ENCODE measurements at places on chromosomes 12 and 14.

GRCh38 chr12:132153501-132154340 is 9.5 kb downstream of the NOC4L start:
- DNase-seq: peak; percentile 81

DNA sequence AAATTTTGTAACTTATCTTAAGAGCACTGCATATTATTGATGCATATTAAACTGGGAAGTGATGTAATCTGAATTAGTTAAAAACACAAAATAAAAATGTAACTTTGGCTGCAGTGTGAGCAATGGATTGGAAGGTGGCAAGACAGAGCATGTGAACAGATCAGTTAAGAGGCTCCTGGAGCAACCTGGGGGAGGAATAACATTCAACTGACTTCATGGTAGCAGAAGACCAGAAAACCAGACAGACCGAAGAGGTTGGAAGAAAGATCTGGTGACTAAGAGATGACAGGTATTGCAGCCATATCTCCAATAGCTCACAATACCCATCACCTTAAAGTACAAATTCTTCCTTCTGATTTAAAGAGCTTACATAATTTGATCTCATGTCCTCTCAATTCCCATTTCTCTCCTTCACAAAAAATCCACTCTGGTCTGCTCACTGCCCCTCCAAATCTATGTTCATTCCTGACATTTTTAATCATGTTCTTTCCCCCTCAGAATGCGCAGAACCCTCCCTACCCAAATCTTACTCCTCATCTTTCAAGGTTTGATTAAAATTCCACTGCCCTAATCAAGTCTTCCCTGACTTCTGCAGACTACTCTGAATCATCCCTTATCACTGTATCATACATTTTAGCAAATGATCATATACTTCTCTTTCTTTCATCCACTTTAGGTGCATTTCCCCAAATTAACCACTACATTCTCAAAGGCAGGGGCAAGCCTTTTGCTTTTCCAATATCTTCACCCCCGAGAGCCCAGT is 51.5 kb downstream of the DUSP16 start:
- no peak for DNase-seq

- DNase-seq: no peak
Observed at GRCh38 chr12:64631197-64631596, 20.9 kb downstream of the RASSF3 start.

DNA sequence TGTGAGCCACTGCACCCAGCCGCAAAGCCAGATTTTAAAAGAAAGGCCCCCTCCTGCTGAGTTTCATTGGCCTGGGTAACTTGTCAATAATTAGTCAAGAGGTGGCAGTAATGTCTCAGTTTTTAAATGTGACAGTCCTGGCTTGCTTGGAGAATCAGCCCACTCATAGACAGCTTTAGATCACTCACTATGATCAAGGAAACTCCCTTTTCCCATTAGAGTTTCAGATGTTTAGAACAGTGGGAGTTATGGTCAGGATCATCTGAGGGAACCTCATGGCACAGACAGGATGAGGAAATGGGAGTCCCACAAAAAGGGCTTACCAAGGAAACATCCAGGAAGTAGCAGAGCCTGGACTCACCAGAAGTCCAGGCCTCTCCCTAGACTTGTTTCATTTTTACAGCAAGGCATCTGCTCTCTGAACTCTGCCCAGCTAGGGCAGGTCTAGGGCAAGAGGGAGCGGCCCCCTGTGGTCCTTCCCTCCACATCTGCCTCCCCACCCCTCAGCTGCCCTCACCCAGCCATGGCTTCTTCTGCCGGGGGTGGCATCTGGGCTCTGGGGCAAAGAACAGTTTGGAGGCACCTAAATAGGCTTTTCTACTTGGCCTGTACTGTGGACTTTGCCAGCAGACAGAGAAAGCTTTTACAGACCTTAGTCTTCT is 11.2 kb downstream of the BCL2L14 start:
- DNase-seq: peak; percentile 30

GRCh38 chr14:48035836-48036235 is 360.4 kb upstream of the MDGA2 start:
- DNase-seq: peak; percentile 88

DNA sequence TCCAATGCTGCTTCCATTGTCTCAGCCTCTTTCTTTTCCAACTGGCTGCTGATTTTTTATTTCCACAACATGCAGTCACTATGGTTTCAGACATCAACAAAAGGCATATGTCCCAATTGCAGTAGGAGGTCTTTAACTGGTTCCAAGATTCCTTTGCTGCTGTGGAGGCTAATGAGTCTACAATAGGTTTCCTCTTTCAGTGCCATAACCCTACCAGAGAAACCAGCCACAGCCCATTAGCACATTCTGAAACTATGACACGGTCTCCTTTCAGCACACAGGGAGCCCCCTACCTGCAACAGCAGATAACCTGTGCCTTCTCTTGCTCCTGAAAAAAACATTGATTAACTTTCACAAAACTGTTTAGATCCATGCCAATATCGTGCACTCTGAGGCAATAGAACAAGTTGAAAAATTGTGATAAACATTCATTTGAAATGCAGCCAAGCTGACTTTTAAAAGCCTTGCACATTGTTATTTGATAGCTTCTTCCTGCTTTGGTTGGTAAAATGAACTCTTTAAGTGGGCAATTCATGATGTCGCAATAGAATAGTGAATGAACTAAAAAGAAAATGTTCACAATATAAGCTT is 32.4 kb downstream of the PLEKHG7 start:
- DNase-seq: no peak

DNA sequence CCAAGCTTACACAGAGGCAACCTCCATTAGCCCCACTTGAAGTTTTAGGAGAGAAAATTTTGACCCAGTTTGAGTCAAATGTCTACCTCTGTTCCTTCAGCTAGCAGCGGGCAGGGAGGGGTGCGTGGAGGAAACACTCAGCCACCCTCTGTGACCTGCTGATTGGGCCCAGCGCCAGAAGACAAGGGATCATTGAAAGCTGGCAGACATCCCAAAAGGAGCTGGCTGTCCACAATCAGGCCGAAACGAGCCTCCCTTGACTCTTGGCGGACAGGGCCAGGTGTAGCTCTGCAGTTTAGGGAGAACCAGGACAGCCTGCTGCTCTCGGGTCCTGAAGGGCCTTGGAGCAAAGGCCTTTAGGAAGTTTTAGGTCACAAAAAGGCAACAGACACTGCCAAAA is 41.3 kb downstream of the CD9 start:
- no peak for DNase-seq

GRCh38 chr14:35122696-35123387 is 490 bp downstream of the PRORP start:
- no peak for DNase-seq

- DNase-seq: no peak
Observed at GRCh38 chr12:102174761-102175160, 22.9 kb downstream of the PMCH start.
